ENCODE measurements at places on chromosomes 12 and 14. TPM values are rescaled to one million over a fixed set of nuclear protein-coding genes. Genes with fewer than 3 reads are reported as not detected.

DNA sequence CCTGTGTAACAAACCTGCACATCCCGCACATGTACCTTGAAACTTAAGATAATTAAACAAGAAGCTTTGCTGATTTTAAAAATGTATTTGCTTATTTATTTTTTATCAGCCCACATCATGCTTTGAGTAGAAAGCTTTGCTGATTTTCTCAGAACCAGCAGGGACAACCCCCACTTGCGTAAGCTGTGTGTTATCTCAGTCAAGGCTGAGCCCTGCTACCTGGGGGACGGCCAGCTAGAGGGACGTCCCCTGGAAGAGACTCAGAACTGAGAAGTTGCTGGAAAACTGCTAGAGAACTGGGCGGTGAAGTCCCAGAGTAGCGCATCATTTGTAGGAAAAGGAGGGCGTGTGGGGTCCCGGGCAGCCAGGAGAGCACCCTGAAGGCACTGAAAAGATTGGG is 4.1 kb upstream of the PLEK2 start:
- no peaks in the 10 kb centered on the region for H3K36me3 ChIP-seq
- H3K27ac ChIP-seq, result no peak overlapping the region
- peaks cover 10% of the 10 kb centered on the region for H3K27me3 ChIP-seq

DNA sequence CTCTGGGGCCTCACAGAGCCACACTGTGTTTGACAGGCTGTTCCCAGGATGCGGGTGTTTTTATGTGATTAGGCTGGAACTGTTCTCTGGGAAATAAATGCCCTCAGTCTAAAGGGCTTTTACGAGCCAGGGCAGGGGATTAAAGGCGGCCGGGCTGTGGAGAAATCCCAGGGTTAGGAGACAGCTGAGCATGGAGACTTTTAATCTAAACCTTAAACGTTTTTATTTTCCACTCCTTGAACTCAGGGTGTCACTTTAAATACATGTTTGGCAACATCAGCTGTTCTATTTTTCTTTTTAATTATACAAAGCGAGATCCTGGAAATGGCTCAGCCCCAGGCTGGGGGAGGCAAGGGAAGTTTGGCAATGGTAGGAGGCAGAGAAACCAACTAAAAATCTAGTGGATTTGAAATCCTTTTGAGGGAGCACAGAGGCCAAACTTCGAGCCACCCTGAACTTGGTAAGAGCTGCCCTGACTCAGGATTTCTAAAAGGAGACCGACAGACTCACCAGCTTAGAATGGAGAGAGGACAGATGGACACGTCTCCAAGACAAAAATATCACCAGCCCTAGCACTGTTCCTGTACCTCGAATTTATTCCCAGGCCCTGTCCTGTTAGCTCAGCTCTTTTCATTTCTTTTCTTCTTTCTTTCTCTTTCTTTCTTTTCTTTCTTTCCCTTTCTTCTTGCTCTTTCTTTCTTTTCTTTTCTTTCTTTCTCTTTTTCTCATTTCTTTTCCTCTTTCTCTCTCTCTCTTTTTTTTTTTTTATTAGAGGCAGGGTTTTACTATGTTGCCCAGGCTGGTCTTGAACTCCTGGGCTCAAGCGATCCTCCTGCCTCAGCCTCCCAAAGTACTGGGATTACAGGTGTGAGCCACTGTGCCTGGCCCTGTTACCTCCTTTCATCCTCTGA is 15.8 kb upstream of the ORAI1 start:
- H3K4me3 ChIP-seq, result no peak overlapping the region
- H3K27ac ChIP-seq, result peak overlapping the region; percentile 28
- H3K27me3 ChIP-seq, result no peaks in the 10 kb centered on the region
- no peaks in the 10 kb centered on the region for H3K36me3 ChIP-seq
- no peaks in the 10 kb centered on the region for H3K4me1 ChIP-seq

- H3K4me1 ChIP-seq, result no peaks in the 10 kb centered on the region
- no peak overlapping the region for H3K27ac ChIP-seq
- DNase-seq, result no peak
- H3K4me3 ChIP-seq, result no peak overlapping the region
Observed at GRCh38 chr12:44389896-44390295, 486.2 kb downstream of the NELL2 start.

DNA sequence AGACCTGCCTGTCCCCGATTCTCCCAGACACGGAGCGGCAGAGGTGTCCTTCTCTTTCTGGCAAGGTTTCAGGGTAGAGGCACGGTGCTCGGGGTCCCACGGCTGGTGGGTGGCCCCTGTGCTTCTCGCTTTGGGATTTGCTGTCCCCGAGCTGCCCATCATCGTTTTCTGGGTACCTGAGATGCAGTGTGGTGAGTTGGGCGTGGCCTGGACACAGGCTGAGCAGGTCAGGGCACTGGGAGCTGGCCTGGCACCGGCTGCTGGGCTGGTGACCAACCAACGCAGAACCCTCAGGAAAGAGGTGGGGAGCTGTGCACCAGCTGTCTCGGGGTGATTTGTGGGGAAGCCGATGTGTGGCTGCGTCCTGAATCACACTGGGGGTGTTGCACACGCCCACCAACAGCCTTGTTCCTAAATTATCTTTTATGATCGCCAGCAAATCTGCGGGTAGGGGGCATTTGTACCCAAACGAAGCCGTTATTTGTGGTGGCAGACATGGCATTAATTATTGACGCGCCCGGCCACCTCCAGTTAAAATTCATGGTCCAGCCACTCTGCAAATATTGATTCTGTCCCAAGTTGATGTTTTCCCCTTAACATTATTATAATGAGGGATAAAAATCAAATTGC is 61.0 kb downstream of the KIF26A start:
- H3K27ac ChIP-seq, result no peak overlapping the region
- H3K27me3 ChIP-seq, result no peaks in the 10 kb centered on the region
- no peak overlapping the region for H3K4me3 ChIP-seq
- DNase-seq, result no peak

GRCh38 chr12:107014055-107014454 is 27.1 kb upstream of the MTERF2 start:
- no peak overlapping the region for H3K4me3 ChIP-seq
- no peak overlapping the region for H3K27ac ChIP-seq
- peak; percentile 43 for DNase-seq
- H3K4me1 ChIP-seq, result no peaks in the 10 kb centered on the region
- no peaks in the 10 kb centered on the region for H3K27me3 ChIP-seq

GRCh38 chr12:122205053-122205925 is 1.8 kb downstream of the B3GNT4 start:
- H3K4me3 ChIP-seq, result no peak overlapping the region
- H3K4me1 ChIP-seq, result peaks cover 20% of the 10 kb centered on the region
- peaks cover 33% of the 10 kb centered on the region for H3K36me3 ChIP-seq

GRCh38 chr12:125129179-125129571 is 63.9 kb downstream of the AACS start:
- H3K27me3 ChIP-seq, result no peaks in the 10 kb centered on the region
- H3K27ac ChIP-seq, result no peak overlapping the region
- no peak overlapping the region for H3K4me3 ChIP-seq

DNA sequence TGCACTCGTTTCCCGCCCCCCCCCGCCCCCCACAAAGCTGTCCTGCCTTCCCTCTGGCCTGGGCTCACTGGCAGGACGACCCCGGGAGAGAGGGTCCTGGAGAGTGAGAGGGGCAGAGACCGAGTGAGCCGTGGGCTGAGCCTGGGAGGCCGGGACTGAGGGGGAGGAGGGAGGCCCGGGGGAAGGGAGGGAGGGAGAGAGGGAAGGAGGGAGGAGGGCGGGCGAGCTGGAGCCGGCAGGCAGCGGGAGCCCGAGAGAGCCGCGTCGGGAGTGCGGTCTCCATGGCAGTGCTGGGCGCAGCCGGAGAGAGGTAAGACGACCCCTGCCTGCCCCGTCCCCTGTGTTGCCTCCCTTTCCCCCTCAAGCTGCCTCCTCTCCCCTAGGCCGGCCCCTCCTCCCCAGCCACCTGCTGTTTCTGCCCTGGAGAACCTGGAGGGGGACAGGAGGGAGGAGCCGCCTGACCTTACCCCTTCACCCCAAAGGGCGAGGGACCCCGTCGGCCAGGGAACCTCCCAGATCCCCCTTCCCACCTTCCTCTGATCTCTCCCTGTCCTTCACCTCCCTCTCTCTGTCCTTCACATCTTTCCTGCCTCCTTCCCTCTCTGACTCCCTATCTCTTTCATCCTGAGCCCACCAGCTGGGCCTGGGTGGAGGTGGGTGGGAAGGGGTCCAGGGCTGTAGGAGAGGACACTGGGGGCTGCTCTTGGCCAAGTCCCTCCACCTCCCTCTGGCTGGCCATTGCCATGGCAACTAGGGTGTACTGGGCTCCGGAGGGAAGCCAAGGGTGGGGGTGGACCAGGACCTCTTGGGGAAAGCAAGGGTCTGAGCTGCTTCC is at the start of gene GPR162:
Gene GPR162 (plus strand): TSS at position 231 of the 835 bp plus-strand sequence. CDS start 2,078 bp downstream, outside the sequence.
- peaks cover 38% of the 10 kb centered on the region for H3K27me3 ChIP-seq
- H3K4me1 ChIP-seq, result peaks cover 26% of the 10 kb centered on the region
- no peaks in the 10 kb centered on the region for H3K36me3 ChIP-seq
- peak within 1 kb of the TSS; percentile 73 for H3K27ac ChIP-seq
- peak within 1 kb of the TSS; percentile 48 for H3K4me3 ChIP-seq
- DNase-seq, result peak; percentile 52

DNA sequence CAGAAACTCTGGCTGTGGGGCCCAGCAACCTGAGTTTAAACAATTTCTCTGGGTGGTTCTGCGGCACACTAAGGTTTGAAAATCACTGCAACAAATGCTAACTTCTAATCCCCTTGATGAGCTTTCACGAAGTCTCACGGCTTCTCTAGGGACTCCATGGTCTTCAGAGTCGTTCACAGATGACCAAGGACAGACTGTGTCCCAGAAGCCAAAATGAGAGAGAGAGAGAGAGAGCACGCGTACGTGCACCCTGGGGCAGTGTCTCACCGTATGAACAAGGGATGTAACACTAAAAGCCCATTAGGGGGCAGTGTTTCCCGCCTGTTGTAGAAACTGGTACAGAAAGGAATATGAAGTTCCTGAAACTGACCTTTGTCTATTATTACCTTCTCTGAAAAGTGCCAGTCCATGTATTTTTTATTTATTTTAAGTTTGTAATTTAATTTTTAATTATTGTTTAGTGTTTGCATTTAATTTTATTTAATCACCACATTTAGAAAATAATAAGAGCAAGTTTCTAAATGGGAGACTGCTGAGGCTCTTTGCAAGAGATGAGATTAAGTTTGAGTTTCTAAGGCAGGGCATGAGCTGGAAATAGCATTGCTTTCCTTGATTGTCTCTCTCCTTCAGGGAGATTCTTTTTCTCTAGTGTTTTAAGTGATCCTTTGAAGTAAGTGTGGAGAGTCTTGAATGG is 3.4 kb downstream of the APOLD1 start:
- H3K27me3 ChIP-seq, result no peaks in the 10 kb centered on the region
- peak overlapping the region; percentile 88 for H3K27ac ChIP-seq
- no peaks in the 10 kb centered on the region for H3K36me3 ChIP-seq

GRCh38 chr12:113134071-113134470 is 1.5 kb downstream of the RASAL1 start:
- no peaks in the 10 kb centered on the region for H3K36me3 ChIP-seq
- no peak for DNase-seq
- peaks cover 20% of the 10 kb centered on the region for H3K27me3 ChIP-seq

DNA sequence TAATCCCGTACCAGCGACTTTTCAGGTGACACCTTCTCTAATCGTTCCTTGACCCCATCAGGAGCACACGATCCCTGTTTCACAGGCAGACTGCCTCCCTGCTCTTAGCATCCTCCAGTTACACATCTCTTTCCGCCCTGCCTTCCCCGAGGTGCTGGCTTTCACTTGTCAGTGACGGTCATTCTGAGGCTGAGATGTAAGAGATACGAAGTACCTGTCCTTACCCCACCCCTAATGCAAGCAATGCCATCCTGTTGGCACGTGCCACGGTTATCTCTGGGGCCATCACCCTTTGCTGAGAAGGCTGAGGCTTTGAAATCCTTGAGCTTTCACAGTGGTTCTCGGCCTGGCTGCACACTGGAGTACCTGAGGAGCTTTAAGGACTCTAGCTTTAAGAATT is 24.4 kb downstream of the B4GALNT3 start:
- peak; percentile 25 for DNase-seq
- H3K36me3 ChIP-seq, result no peaks in the 10 kb centered on the region
- H3K4me1 ChIP-seq, result peaks cover 43% of the 10 kb centered on the region
- no peak overlapping the region for H3K4me3 ChIP-seq
- H3K27me3 ChIP-seq, result no peaks in the 10 kb centered on the region
- H3K27ac ChIP-seq, result no peak overlapping the region

DNA sequence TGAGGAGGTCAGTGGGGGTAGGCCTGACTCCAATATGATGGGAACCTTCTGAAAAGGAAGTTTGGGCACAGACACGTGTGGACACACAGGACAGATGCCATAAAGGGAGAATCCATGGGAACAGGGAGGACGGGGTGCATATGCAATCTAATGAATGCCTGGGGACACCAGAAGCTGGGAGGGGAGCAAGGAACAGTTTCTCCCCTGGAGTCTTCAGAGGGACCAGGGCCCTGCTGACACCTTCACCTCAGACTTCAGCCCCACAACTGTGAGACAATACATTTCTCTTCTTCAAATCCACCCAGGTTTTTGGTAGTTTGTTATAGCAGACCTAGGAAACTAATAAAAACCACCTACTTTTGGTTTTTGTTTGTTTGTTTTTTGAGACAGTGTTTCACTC is 35.2 kb upstream of the CLIP1 start:
- H3K27me3 ChIP-seq, result no peaks in the 10 kb centered on the region
- no peaks in the 10 kb centered on the region for H3K4me1 ChIP-seq
- no peak overlapping the region for H3K4me3 ChIP-seq
- no peaks in the 10 kb centered on the region for H3K36me3 ChIP-seq

DNA sequence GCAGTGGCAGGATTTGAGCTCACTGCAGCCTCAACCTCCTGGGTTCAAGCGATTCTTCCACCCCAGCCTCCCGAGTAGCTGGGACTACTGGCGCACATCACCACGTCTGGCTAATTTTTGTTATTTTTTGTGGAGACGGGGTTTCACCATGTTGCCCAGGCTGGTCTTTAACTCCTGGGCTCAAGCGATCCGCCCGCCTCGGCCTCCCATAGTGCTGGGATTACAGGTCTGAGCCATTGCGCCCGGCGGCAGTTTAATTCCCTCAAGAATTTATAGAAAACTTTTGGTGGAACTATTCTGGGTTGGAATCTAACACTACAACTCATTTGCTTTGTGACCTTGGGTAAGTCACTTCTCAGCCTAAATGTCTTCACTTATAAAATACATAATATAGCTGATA is 1.8 kb upstream of the SP1 start:
- no peak overlapping the region for H3K27ac ChIP-seq
- H3K36me3 ChIP-seq, result peaks cover 19% of the 10 kb centered on the region
- H3K4me1 ChIP-seq, result peaks cover 43% of the 10 kb centered on the region
- H3K27me3 ChIP-seq, result no peaks in the 10 kb centered on the region

GRCh38 chr14:94385553-94386057 is 2.8 kb downstream of the SERPINA1 start:
- no peak overlapping the region for H3K4me3 ChIP-seq
- peaks cover 51% of the 10 kb centered on the region for H3K4me1 ChIP-seq

- H3K4me1 ChIP-seq, result peaks cover 28% of the 10 kb centered on the region
- peak overlapping the region; percentile 64 for H3K4me3 ChIP-seq
- DNase-seq, result no peak
- H3K36me3 ChIP-seq, result no peaks in the 10 kb centered on the region
- H3K27ac ChIP-seq, result peak overlapping the region; percentile 90
Observed at GRCh38 chr12:20367583-20368113, 689 bp upstream of the PDE3A start.

GRCh38 chr12:64123448-64123847 is 98.6 kb downstream of the KICS2 start:
- H3K27ac ChIP-seq, result no peak overlapping the region
- H3K36me3 ChIP-seq, result peaks cover 11% of the 10 kb centered on the region
- H3K4me3 ChIP-seq, result no peak overlapping the region

The VPS29 gene
- 65.3 TPM for total RNA-seq

The CLEC1B gene
- total RNA-seq, result not detected

The WIF1 gene
- 3.6 TPM for total RNA-seq

The OTX2 gene
- total RNA-seq, result not detected

The CABP1 gene
- total RNA-seq, result 2.0 TPM

The SLC10A1 gene
- not detected for total RNA-seq

The ANO2 gene
- total RNA-seq, result 3.8 TPM

The DDHD1 gene
- total RNA-seq, result 21.4 TPM

The CLEC4C gene
- not detected for total RNA-seq

The LMNTD1 gene
- not detected for total RNA-seq

The TAS2R19 gene
- not detected for total RNA-seq

The LUM gene
- total RNA-seq, result 12.5 TPM

Measured in stomach (tissue), 19 donors.